Fibroblast of lung (primary cell): ENCODE measurements at places on chromosomes 4 and X. TPM values are rescaled to one million over a fixed set of nuclear protein-coding genes. Genes with fewer than 3 reads are reported as not detected.

- DNase-seq = no peak
Measured at GRCh38 chr4:25809996-25810395, 52.8 kb downstream of the SEL1L3 start.

DNA sequence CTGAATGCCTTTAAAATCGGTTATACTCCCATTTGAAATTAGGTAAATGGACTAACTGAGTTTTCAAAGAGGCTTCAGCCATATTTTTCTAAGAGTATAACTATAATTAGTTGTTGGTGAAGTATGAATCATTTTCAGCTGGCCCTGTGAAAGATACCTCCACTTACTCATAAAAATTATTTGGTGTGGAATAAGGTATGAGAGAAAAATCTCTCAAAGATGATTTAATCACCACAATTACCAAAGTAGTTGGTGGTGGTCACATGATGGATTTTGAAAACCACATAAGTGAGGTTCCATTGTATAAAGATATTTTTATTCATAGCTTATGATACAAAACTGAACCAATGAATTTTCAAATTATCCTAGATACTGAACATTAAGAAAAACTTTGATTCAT is 9.0 kb upstream of the KLHL2 start:
- DNase-seq = peak; percentile 76

GRCh38 chr4:189098932-189099696 is 841.6 kb upstream of the FRG1 start:
- DNase-seq = no peak

DNA sequence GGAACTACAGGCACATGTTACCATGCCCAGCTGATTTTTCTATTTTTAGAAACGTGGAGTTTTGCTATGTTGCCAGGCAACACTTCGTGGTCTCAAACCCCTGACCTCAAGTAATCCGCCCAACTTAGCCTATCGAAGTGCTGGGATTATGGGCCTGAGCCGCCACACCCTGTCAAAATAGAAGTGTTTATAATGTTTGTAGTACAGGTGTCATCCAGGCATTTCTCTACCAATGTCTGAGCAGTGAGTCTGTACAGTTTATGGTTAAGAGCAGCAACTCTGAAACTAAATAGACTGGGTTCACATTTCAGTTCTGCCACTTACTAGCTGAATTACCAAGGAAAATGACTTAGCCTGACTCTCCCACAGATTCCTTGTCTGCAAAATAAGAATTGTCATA is 460.4 kb upstream of the GALNT7 start:
- DNase-seq = no peak

DNA sequence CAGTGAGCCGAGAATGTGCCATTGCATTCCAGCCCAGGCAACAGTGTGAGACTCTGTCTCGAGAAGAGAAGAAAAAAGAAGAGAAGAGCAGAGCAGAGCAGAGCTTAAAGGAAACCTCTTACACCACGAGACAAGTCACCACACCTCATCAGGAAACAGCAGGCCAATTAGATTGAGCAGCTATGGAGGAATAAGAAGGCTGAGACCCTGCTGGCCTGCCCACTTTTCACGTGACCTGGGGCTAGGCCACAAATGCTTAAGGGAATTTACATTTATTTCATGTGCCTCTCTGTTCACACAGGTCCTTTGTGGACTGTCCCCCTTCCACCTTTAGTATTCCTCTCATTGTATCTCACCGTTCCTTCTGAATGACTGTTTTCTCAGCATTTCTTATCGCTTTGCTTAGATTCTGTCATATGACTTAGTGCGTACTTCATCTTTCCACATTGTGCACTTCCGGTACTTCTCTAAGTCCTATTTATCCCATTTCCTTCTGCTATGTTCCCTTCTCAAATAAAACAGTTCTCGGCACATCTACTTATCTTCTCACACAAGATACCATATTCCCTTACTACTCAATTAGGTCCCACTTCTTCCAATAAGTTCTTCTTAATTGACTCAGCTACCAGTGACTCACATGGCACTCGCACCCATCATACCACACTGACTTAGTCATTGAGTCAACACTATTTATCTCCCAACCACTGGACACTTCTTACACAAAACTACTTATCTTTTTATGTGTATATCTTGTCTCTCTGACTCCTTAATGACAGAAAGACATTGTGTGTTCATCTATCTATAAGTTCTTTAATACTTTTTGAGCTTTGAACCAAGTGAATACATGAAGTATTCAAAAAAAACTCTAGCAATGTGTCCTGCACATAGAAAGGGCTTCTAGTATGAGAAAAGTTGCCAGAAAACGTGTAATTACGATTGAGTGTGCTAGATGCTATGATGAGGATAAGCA is 11.0 kb downstream of the CUL4B start:
- DNase-seq = peak; percentile 97

Gene MAGEA11
- total RNA-seq = not detected in 2 replicates

Gene EREG
- 2.8 and 9.9 TPM in 2 replicates for total RNA-seq
